ENCODE measurements at places on chromosomes 16 and 17. TPM values are rescaled to one million over a fixed set of nuclear protein-coding genes. Genes with fewer than 3 reads are reported as not detected.

Gene CBFA2T3
- 11.0 TPM for total RNA-seq

Gene LPCAT2
- 1.6 TPM for total RNA-seq

DNA sequence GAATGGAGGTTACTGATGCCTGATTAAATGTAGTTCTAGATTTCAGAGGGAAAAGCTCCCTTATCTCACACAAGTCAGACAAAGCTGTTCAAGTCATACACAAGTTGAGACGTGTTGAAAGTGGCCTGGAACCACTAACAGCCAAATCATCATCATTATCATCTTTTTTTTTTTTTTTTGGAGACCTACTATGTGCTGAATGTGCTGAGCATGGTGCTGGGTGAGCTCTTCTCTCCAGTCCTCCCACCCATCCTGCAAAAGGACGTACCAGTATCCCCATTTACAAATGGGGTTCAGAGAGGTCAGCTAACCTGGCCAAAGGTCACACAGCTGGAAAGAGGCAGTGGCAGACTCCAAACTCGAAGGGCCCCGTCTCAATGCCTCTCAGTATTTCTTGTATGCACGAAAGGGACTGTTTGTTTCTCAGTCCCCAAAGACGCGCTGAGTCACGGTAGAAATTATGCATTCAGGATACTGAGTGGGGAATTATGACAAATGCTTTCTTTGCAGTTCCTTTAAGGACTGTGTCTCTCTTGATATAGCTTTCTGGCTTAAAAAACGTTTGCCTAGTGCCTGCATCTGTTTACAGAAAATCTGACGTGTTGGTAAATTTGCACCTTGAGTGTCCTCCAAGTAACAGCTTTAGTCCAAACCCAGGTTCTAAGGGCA is 235.5 kb downstream of the XYLT1 start:
- DNase-seq, result no peak

DNA sequence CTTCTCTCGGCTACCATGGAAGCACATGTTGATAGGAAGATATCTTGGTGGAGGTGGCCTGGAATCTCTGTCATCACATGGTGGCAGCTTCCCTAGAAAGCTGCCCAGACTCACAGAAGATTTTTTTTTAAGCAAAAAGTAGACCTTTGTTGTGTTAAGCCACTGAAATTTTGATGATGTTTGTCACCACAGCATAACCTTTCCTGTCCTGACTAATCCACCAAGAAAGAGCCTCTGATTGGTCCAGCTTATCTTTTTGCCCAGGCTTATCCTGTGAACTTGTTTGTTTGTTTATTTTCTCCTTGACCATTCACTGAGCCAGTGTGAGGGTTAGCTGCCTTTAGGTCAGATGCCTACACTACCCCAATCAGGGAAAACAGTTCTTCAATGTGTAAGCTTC is 96.5 kb upstream of the LHX1 start:
- no peak for DNase-seq

DNA sequence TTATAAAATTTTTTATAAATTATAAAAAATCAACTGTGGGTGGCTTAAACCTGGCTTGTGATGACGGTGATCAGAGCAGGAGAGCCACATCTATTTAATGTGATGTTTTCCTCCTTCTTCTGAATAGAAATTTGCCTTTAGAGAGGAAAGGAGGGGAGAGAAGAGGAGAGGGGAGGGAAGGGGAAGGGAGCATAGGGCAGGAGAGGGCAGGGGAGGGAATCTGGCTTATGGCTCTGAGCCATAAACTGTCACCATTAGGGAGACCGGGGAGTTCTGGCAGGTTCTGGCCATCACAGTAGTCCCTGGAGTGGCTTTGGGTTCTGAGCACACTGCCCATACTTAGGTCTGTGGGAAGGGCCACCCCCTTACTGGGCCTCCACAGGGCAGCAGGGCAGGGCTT is 167.8 kb downstream of the ENGASE start:
- no peak for DNase-seq

Gene TM4SF5
- total RNA-seq, result 79.0 TPM

Gene TBX6
- 0.86 TPM for total RNA-seq

DNA sequence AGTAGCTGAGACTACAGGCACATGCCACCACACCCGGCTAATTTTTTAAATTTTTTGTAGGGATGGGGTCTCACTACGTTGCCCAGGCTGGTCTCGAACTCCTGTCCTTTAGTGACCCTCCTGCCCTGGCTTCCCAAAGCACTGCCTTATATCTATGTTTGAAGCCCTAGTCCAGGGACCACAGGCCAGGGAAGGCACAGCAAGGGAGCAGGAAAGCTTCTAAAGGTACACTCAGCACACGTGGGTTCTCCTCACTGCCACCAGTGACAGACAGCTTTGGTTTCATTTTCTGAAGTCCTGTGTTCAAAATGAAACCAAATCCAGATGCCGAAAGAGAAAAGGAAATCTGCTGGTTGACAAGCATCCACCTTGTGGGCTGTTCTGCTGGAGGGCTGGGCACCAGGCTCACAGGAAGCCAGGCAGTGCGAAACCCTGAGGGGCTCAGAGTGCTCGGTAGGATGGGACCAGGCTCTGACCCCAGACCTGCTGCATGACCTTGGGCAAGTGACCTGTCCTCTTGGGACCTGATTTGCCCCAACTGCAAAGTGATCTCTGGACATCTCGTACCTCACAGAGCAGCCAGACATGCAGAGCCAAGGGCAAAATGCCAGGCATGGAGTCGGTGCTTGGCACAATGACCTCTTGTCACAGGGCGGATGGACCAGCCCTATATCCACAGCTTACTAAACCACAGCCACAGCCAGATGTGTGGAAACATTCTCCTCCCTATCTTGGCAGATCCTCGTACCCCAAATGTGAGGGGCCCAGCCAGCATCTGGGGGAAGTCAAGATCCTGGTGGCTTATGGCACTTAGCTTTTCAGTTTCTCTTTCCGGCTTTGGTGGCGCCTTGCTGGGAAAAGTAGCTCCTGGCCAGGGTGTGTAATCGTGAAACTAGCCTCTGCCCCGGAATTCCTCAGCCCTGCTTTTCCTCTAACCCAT is 2.8 kb upstream of the SOCS1 start:
- peak; percentile 94 for DNase-seq

DNA sequence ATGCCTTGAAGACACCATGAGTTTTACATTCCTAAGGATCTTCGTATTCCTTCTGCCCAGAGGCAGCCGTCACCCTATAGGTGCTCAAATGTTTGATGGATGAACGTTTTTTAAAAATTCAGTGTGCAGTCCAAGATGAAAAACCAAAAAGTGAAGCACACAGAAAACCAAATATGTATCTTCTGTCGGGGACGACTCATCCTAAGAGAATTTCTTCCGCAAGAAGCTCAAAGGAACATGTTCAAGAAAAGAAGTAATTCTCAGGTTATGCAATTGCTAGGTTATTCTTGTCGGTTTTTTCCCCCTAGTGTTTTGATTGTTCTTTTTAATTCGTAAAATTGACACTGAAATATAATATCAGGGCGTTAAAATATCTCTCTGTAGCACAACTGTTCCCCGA is 1.4 kb downstream of the CENPV start:
- DNase-seq, result no peak

DNA sequence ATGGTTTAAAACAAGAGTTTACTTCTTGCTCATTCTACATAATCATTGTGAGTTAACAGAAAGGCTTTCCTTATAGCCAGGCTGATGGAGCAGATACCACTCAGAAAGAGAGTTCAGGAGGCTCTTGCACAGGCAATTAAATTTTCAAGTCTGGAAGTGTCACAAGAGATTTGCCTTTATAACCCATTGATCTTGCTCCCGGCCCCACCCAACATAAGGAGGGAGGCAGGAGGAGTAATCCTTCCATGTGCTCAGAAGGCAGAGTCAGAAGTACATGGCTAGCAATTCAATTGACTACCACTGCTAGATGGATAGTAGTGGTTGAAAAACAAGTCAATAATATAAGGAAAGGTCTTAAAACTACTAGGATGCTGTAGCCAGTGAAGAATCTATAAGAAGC is 346.3 kb upstream of the CDH11 start:
- no peak for DNase-seq

All from left lobe of liver (tissue), 2 donors.